Stimulated activated CD4-positive, alpha-beta T cell treated with anti-CD3 and anti-CD28 coated beads, TNF-alpha, amount 100 ng/mL, for 48 hours (primary cell): ENCODE measurements at places on chromosomes 16 and 17.
A peak's percentile ranks its signal among the peaks of the same experiment; 100 is the strongest.

DNA sequence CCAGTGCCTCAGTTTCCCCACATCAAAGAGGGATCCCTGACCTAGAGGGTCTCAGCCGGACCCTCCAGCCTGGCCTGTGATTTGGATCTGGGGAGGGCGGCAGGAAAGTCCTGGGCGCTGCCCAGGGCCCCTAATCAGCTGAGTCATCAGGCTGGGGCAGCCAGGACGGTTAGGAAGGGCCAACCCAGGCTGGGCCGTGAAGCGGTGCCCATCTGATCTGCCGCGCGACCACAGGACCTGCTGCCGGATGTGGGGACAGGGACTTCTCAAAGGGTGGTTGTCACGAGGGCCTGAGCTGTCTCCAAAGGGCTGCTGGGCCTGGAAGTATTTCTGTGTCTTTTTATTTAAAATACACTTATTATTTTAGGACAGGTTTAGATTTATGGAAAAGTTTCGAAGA lies 4.4 kb downstream of the TPSAB1 start:
- DNase-seq, result no peak

- DNase-seq, result no peak
These were observed 43.7 kb upstream of the NFAT5 start for GRCh38 chr16:69522041-69522578.

- no peak for DNase-seq
These were observed 20.7 kb downstream of the DNAH9 start for GRCh38 chr17:11618861-11619566.

- DNase-seq, result peak; percentile 12
These were observed 118.2 kb upstream of the KCNJ18 start for GRCh38 chr17:21573961-21574610.

GRCh38 chr16:78605548-78606101 lies 506.2 kb downstream of the WWOX start:
- no peak for DNase-seq

DNA sequence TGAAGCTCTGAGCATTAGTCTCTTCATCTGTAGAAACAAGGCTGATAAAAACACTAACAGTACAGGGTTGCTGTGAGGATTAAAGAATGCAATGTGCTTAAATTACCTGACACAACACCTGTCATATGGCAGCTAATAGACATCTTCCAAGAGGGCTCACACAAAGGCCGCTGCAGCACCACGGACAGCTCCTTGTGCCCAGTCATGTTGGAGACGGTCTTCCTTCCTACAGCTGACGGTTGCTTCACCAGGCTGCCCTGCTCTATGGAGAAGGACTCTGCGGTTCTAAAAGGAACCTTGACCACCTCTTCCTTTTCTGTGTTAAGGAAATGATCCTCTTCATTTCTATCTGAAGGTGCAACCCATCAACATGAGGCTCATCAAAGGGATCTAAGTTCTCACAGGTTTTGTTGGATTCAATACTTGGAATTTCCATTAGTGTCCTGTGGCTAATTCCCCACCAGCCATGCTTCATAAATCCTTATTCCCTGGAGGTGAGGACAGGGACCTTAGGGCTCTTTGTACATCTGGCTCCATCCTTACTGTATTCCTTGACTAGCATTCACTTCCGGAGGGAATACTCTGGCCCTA lies 138.9 kb upstream of the CES5A start:
- peak; percentile 8 for DNase-seq

- DNase-seq, result no peak
These were observed 4.6 kb downstream of the PLCD3 start for GRCh38 chr17:45127548-45128300.

- no peak for DNase-seq
These were observed 103.6 kb downstream of the GAS7 start for GRCh38 chr17:10094797-10095196.

DNA sequence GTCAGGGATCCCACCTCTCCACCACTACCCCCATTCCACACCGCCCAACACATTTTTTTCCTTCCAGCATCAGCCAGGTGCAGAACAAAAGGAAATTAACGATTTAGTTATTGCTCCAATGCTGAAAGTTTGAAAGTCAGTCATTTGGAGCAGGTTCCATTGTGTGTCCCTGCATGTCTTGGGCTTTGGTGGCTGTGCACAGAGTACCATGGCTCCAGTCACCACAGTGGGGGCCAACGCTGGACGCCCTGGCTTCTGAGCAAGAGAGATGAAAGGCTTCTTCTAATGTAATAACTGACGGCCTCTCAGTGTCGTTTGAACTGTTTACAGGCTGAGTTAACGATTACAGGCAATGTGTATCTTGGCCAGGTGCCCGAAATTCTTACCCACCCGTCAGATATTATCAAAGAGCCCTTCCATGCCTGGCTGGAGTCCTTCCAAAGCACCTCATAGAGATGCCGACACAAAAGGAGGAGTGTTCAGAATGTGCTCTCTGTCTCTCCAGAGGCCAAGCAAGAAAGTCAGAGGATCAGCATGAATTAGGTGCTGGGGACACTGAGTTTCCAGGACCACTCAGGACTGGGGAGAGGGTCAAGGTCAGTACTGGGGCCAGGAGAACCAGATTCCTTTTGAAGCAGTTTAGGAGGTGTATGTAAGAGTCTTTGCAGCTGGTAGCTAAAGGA lies 25.9 kb downstream of the RNF43 start:
- no peak for DNase-seq

DNA sequence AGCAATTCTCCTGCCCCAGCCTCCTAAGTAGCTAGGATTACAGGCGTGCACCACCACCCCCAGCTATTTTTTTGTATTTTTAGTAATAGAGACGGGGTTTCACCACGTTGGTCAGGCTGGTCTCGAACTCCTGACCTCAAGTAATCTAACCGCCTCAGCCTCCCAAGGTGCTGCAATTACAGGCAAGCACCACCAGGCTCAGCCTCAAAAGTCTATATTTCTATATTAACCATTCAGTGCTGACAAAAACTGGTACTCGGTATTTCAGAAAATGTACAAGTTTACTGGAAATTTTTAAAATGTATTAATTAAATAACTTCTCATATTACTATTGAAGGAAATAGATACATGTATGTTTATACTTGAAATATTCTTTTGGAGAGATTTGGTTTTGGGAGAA lies 1.4 kb upstream of the HEXD start:
- DNase-seq, result no peak

- DNase-seq, result no peak
These were observed 28.0 kb downstream of the PRKCB start for GRCh38 chr16:23863511-23864422.

DNA sequence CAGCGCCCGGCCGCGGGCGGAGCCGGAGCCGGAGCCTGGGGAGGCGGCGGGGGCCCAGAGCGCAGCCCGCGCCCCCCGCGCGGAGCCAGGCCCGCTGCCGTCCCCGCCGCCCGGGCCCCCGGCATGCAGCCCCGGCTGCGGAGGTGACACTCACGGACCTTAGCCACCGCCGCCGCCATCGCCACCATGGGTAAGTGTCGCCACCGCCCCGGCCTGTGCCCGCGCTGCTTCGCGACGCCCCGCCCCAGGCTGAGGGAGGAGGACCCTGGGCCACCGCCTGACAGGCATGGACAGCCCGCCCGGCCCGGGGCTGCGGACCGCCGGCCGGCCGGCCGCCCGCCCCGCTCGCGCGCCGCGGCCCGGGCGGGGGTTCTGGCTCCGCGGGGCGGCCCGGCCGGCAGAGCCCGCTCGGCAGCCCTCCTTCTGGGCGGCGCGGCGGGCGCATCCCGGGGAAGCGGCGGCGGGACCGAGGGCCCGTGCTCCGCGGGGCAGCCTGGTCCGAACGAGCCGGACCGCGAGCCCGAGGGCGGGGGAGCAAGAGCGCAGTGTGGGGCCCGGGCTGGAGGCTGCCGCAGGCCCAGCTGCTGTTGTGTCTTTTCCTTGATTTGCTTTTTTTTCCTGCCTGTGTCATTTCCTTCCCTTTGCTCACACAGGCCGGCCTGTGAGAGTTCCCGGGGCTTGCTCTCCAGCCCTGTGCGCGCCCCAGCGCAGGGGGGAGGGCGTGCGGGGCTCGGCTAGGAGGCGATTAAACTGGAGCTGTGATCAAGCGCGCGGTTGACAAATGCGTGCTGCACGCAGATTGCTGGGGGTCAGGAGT lies 565 bp downstream of the MAP3K3 start:
- peak; percentile 24 for DNase-seq

DNA sequence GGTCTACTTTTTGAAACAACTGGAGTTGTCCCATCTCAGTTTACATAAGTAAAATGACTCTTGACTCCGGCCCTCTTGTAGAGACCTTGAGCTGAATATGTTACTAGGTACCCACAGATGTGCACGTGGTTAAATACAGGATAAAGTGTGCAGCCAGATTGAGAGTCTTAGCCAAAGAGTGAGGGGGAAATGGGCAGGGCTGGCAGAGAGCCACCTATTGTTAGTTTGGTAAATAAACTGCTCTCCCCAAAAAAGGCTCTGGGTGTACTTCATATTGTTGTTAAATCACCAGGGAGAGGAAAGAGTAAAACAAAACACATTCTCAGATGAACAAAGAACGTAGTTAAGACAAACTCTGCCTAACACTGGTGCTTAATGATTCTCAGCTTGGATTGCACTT lies 20.3 kb downstream of the G6PC1 start:
- no peak for DNase-seq

GRCh38 chr16:14522671-14523070 lies 107.4 kb downstream of the PARN start:
- DNase-seq, result no peak

GRCh38 chr17:8630802-8631553 lies 453 bp upstream of the MYH10 start:
- DNase-seq, result peak; percentile 91

DNA sequence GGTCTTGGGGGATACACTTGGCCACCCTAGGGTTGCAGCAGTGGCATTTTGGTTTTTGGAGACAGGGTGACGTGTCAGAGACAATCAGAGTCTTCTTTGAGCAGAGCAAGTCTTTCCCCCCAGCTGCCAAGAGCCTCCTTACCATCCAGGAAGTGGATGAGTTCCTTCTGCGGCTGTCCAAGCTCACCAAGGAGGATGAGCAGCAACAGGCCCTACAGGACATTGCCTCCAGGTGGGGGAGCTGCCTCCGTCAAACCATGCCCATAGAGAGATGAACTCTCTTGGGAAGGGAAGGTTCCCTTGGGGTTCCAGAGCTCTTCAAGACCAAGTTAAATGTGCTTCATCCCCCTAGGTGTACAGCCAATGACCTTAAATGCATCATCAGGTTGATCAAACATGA lies 11.3 kb downstream of the LIG3 start:
- no peak for DNase-seq

DNA sequence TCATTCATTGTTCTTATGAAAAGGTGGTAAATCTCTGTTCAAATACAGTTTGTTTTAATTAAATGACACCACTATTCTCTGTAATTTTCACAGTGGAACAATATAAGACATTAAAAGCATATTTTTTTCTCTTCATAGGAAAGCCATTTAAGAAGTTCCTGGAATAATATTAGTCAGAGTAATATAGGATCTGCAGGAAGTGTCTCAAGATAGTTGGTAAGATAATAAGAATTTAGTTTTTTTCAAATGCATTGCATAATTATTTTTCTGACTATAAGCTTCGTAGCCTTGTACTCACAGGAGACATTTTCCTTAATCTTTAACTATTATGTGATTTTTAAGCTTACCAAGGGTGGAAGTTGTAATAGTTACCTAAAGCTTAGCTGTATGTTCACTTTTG lies 16.9 kb downstream of the STXBP4 start:
- DNase-seq, result no peak

DNA sequence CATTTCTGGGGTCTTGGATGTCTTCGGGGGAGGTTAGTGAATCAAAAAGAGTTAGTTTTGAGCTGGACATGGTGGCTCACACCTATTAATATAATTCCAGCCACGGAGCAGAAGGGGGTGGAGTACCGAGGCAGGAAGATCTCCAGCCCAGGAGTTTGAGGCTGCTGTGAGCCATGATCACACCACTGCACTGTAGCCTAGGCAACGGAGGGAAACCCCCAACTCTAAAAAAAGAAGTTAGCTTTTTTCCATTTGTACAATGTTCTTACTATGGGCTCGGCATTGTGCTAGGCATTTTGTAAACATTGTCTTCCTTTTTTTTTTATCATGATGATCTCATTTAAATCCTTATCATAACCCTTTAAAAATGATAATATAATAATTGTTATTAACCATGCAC lies 8.3 kb upstream of the SNF8 start:
- no peak for DNase-seq

GRCh38 chr17:45692661-45693060 lies 91.5 kb upstream of the CRHR1 start:
- DNase-seq, result no peak

- DNase-seq, result no peak
These were observed 22.7 kb upstream of the PPM1D start for GRCh38 chr17:60577147-60577915.
